Amniotic epithelial cell (primary cell): ENCODE measurements at places on chromosomes 7 and 10.

- no peak for DNase-seq
Observed at GRCh38 chr10:129332476-129332875, 134.6 kb upstream of the MGMT start.

- peak; percentile 1 for DNase-seq
Observed at GRCh38 chr10:62687230-62687748, 117.2 kb upstream of the ADO start.

GRCh38 chr10:118572256-118573041, 23.0 kb downstream of the PRLHR start:
- DNase-seq, result peak; percentile 10

- peak; percentile 94 for DNase-seq
Observed at GRCh38 chr10:122112625-122113160, 123.7 kb downstream of the TACC2 start.

DNA sequence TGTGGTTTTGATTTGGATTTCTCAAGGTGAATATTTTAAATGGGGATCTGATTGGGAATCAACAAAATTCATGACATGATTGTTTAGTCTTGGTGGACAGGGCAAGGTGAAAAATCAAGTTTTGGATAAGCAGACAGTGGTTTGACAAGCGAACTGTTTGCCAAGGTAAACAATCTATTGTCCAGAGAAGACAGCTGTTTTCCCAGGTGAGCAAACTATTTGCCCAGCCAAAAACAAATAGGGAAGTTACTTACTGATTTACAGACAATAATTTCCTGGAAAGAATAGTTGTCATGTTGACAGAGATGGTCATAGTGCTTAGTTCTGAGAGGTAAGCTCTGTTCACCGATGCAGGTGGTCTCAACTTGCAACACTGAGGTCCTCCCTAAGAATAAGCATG, 94.0 kb upstream of the STEAP1B start:
- DNase-seq, result no peak

GRCh38 chr7:124934841-124935240, 5.2 kb upstream of the POT1 start:
- DNase-seq, result peak; percentile 20

- peak; percentile 79 for DNase-seq
Observed at GRCh38 chr10:59373071-59373470, 10.7 kb upstream of the FAM13C start.

GRCh38 chr7:23893942-23894891, 184.2 kb downstream of the STK31 start:
- DNase-seq, result peak; percentile 95

GRCh38 chr7:55405856-55406541, 40.9 kb downstream of the LANCL2 start:
- DNase-seq, result no peak

- no peak for DNase-seq
Observed at GRCh38 chr10:69573056-69573806, at the start of gene NEUROG3. TSS of gene NEUROG3 (minus strand) at chr10:69573422. CDS start at chr10:69573043, 379 bp downstream.

- peak; percentile 9 for DNase-seq
Observed at GRCh38 chr10:78162853-78163252, 129.2 kb downstream of the RPS24 start.

DNA sequence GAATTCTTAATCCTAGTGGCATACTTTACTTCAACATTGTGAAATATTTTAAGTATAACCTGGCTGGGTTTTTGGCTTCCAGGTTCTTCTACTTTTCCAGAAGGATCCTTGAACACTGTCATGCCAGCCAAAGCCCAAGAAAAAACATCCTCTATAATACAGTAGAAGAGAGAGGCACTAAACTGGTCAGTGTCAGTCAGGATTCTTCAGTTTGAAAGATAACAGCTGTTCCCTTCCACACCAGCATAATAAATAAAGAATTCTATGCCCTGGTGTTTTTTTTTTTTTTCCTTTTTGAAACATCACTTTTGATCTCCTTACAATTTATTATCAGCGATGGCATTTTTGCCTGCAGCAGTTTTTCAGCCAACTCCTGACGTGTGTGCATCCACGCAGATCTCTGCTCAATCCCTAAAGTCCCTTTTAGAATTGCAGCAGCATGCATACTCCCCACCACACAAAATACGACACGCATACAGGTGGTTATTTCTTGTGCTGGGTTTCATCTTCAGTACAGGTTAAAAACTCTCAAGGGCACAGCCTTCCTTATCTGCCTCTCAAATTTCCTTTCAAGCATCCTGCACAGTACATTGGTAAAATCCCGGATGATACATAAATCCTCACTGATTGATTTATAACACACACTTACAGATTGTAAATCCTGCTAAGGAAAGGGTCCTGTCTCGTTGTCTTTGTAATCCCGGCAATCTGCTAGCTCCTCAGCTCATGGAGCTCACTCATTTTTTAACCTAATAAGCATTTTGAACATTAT, 100.2 kb downstream of the TPK1 start:
- no peak for DNase-seq

DNA sequence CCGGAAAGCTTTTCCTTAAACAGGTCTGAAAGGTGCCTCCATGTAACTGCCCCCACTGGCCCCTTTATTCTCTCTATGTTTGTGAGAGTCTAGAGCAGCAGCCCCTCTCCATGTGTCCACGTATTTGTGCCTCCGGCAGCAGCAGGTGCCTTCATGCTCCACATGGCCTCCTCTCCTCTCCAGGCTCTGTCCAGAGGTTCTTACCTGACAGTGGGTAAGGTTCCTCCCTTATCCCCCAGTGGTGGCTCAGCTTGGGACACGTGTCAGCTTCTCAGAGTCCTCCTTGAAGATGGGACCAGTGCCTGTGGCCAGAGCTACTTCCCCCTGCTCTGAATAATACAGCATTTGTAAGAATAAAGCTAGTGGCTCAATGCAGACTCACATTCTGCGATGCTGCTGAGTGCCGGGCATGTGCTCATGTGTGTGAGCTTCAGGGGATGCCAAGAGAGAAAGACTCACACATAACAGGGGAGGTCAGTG, 7.9 kb downstream of the CALML3 start:
- no peak for DNase-seq

GRCh38 chr10:34995925-34996324, 94.2 kb downstream of the CUL2 start:
- DNase-seq, result no peak
